ENCODE measurements at places on chromosomes 7 and 10.
A peak's percentile ranks its signal among the peaks of the same experiment; 100 is the strongest.

DNA sequence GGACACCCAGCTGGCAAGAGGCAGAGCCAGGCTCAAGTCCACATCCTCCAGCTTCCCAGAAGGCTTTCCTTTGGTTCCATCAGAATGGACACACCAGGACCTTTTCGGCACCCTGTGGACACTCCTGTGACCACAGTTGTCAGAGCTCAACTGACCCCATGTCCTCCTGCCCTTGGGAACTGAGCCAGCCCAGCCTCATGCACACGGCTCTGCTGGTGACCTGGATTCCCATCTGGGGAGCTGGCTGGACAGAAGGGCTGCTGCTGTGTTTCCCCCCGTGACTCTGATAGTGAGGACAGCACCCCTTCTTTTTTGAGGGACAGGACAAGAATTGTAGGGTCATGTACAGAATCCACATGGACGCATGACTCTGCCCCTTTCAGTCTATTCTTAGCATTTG lies 289.2 kb downstream of the WDR37 start:
- no peak for DNase-seq

DNA sequence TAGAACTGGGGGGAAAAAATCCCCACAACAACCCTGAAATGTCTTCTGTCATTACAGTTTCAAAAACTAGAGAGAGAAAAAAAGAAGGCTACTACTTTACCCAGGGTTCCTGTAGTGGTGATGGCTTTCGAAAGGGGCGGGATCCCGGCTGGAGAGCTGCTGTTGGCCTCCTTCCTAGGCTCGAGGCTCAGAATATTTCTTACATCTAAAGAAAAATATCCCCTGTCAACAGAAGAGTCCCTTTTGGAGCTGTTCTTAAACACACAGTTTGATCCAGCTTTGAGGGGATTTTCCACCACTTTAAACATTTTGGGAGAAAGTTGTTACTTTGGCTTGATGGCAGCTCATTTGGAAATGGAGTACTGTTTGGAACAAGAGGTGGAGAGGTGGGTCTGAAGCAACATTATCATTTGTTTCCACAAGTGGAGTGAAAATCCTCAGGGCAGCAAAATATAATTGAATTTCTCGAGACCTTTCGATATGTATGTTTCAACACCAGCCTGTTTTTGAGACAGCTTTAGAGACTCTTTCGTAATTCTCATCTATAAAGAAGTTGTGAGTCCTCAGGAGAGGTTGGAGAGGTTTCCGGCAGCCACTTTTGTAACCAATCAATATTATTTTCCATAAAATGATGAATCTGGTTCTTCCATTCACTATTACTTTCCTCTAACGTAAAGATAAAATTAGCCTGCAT lies 5.1 kb downstream of the HOXA13 start:
- DNase-seq: no peak

DNA sequence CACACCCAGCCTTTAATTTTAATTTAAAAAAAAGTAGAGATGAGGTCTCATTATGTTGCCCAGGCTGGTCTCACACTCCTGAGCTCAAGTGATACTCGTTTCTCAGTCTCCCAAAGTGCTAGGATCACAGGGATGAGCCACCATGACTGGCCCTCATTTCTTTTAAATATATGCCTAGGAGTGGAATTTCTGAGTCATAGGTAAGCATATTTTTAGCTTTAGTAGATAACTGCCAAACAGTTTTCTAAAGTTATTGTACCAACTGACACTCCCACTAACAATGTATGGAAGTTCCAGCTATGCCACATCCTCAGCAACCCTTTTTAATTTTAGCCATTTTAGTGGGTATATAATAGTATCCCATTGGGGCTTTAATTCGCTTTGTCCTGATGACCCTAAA lies 13.8 kb upstream of the PPIF start:
- no peak for DNase-seq

GRCh38 chr10:30691639-30692015 lies 62.1 kb upstream of the LYZL2 start:
- no peak for DNase-seq

DNA sequence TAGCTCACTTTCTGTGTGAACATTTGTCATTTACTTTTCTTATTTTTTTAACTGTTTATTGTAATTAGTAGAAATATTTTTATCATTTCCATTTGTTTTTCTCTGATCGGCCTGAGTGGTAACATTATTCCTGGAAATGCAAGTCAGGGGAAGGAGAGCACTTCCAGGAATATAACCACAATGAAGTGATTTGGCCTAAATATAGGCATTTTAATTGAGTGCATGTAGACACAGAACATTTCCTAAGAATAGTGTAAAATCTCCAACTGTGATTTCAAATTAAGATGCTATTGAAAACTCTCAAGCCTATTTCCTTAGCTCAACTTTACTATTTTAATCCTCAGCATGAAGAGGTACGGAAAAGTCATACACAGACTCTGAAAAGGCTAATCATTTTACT lies 86.5 kb upstream of the SKAP2 start:
- DNase-seq: no peak

- DNase-seq: no peak
Observed at GRCh38 chr7:50728184-50728583, 54.5 kb downstream of the GRB10 start.

DNA sequence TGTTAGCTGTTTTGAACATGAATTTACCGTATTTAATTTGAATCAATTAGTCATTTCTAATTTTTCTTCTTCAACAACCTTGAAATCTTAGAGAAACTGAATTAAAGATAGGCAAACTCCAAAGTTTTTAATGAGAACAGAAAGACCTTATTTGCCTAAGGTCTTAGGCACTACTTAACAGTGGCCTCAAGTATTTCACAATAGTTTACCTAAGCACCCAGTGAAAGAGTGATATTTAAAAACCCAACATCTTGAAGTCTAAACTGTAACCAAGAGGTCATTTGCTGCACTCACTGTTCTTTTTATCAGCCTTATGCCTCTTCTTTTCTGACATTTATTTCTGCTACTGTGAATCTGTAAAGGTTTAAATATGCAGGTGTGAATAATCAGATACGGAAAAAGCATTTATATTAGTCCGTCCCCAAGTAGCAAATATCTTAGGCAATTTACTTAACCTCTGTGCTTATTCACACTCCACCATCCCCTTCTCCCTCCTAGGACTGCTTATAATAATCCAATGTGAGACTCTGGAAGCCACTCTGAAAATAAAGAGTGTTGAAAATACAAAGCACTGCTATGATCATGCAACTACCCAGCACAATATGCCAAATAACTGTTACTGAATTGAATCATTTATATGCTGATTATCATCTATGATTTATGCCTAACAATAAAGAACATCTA lies 105.7 kb downstream of the ELAPOR2 start:
- DNase-seq: no peak

- peak; percentile 3 for DNase-seq
Observed at GRCh38 chr10:75910032-75910431, 478.6 kb downstream of the LRMDA start.

GRCh38 chr7:125462615-125463014 lies 533.0 kb upstream of the POT1 start:
- no peak for DNase-seq

GRCh38 chr10:119333146-119333792 lies 125.9 kb downstream of the GRK5 start:
- no peak for DNase-seq

DNA sequence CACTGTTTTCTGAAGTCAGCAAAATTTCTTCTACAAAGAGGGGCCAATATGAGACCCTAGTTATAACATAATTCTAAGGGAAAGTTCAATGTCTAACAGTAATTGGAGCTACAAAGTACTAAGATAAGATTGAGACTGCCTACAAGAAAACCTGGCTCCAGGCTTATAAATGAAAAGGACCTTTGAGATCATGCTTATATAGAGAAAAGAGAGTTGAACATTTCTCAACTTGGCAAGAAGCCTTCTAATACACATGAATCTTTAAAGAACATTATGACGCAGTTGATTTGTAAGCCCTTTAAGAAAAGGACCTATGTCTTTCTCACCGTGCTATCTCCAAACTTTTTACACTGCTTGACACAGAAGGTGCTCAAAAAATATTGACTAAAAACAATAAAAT lies 87.9 kb downstream of the TPK1 start:
- no peak for DNase-seq

DNA sequence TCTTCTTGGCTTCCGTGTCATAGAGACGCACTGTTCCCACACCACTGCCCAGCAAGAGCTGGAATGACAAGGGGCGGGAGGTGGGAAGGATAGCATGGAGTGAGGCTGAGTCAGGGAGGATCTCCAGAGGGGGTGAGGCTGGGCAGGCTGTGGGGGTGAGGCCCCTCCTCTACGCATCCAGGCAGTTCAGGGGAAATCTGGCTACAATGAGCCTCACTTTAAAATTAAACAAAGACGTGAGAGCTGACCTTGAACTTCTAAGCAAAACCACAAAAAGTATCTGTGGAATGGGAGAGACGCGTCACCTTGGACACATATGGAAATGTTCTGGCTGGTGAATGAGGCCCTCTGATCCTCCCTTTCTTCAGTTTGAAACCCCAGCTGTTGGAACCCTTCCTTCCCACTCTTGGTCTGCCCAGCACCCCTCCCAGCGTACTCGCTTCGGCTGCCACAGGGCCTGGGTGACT lies 17.7 kb downstream of the WDR91 start:
- no peak for DNase-seq

GRCh38 chr7:78280276-78280675 lies 481.7 kb downstream of the PHTF2 start:
- DNase-seq: no peak

DNA sequence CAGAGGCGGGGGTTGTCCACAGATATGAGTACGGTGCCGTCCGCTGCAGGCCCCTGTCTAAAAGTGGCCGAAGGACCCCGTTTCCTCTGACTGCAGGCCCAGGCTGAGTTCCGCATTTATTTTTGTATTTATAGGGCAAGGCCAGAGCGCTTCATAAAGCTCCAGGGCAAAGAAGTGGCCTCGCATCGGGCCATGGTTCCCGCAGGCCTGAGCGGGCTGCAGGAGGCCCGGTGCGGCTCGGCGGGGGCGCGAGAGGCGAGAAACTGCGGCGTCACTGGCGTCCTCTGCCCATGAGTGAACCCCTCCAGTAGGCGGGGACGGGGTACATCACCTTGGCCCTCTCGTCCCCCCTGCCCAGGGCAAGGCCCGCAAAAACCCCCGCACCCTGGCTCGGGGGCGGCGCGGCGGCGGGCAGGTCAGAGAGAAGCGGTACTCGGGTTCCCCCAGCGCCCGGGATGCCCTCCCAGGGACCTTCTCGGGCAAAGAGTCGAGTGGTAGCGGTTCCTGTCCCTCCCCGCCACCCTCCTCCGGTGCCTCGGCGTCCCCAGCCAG lies 355.7 kb downstream of the DNAJB6 start:
- DNase-seq: no peak

- no peak for DNase-seq
Observed at GRCh38 chr10:95536894-95537541, 24.2 kb downstream of the SORBS1 start.

DNA sequence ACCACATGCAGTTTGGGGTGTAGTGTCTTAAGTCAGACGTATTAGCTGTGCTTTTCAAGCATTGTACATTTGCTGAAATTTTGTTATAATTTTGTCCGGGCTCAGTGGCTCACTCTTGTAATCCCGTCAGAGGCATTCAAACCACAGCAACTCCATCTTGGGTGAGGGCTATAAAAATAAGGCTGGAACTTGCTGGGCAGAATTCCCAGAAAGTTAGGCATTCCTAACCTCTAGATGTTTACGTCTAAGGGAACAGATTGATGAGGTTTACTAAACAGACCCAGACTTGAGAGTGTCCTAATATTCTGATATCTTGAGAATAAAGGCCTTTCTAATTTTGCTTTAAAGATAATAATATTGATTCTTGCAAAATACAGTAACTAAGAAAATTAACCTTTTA lies 957.8 kb downstream of the NXPH1 start:
- DNase-seq: no peak

GRCh38 chr7:55571511-55572377 lies 558 bp downstream of the VOPP1 start:
- DNase-seq: no peak

DNA sequence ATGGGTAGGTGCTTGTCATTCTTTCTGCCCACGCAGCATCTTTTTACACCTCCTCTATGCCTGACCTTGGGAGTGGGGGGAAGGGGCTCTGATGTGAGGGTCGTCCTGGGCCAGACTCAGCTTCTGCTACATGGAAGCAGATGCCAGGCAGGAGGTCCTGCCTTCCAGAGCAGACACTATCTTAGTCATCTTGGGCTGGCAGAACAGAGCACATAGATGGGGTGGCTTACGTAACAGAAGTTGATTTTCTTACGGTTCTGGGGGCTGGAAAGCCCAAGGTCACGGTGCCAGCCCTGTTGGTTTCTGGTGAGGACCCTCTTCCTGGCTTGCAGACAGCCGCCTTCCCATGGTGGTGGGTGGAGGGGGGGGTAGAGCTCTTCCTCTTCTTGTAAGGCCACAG lies 159.0 kb downstream of the PRKAG2 start:
- no peak for DNase-seq

DNA sequence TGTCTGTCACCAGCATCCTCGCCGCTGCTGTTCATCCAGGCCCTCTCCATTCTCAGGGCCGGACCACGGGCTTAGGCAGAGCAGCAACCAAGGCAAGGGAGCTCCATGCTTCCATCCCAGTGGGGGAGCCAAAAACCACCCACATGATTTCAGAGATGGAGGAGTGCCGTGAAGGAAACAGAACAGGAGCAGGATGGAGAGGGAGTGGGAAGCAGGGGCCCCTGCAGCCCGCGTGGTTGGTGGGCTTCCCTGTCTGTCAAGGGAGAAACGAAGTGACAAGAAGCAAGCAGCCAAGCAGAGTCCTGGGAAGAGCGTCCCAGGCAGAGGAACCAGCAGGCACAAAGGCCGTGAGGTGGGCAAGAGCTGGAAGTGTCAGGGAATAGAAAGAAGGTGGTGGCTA lies 95.7 kb downstream of the SLIT1 start:
- DNase-seq: no peak

DNA sequence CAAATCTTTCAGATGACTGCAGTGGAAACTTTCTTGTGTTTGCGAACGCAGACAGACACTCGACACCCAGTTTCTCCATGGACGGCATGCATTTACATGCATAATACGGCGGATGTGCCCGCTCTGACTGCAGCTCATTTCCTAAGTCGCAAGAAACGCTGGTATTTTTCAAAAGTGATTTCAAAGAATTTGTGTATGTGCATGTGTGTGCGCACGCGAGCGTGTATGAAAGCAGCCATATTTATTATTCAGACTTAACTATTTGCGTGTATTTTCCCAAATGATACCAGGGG lies 436.5 kb upstream of the MGMT start:
- no peak for DNase-seq

DNA sequence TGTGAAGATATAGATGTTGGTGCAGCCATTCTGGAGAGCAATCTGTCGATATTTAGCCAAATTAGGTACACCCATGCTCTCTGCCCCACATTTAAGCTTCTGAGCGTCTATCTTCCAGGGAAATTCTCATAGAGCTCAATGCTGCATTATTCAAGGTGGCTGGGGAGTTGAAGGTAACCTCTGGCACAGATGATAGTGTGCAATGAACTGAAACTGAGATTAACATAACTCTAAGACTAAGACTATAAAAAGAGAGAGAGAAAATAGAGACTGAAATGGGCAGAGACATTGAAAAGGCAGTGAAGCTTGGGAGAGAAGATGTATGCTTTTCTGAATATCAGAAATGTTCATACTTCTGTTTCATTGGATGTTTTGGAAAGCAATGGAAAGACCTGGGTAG lies 1197.0 kb upstream of the AUTS2 start:
- DNase-seq: no peak

All from NCI-H446 treated with DMSO at 0.1 percent for 48 hours (cell line).